Frontal cortex (tissue), 4 donors: ENCODE measurements at places on chromosomes 7 and 10. TPM values are rescaled to one million over a fixed set of nuclear protein-coding genes. Genes with fewer than 3 reads are reported as not detected.

- no peak for DNase-seq
Observed at GRCh38 chr7:16850614-16851466, 30.9 kb downstream of the AGR3 start.

DNA sequence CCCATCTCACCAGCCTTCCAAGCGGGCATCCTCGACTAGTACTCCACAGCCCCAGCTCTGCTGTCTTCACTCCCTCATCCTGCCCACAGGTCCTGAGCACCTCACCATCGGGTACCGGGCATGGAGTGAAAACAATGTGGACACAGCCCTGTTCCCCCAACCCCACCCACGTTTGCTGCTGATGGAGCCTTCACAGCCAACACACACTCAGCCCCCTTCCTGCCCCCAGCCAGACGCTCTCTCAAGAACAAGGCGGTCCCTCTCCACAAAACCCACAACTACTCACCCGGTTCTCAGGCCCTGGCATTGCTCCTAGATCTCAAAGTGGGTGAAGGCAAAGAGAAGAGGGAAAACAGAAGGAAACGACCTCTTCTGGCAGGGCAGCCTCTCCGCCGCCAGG is 56.1 kb downstream of the SLIT1 start:
- DNase-seq, result no peak

DNA sequence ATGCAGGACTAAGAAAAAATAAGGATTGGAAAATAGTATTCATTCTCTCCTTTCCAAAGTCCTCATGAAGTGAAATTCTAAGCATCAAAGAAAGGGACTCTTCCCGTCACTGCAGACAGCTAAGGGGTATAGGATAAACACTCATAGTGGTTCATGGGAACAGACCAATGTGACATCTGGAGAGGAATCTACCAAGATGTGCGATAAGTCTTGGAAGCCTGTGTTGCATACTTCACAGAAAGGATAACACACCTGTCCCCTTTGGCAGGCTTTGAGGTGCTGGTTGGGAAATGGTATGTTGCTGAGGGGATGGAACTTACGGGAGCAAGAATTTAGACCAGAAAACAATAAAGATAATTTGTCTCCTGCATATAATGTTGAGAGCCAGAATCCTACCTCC is 248.1 kb downstream of the ARHGAP21 start:
- no peak for DNase-seq

The ASAH2 gene
- 2.9 TPM for total RNA-seq

GRCh38 chr10:87093632-87094372 is 841 bp downstream of the GLUD1 start:
- DNase-seq, result peak; percentile 20

DNA sequence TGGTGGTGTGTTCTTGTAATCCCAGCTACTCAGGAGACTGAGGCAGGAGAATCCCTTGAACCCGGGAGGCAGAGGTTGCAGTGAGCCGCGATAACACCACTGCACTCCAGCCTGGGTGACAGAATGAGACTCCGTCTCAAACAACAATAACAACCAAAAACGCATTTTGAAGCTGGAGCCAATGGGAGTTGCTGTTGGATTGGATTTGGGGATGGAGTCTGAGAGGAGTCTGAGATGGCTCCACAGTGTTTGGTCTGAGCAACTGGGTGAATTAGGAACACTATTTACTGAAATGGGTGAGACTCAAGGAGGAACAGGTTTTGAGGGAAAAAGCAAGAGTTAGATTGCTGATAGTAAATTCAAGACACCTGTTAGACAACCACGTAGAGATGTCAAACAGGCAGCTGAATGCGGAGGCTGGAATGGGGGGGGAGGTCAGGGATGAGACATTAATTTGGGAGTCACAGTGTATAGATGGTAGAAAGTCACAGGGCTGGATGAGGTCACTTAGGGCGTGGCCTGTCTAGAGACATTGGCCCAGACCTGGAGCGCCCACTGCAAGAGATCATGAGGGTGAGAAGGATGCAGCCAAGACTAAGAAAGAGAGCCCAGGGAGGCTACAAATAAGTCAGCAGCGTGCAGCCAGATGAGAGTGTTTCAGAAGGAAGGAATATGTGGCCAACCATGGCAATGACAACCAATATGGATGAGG is 56.4 kb downstream of the CYCS start:
- no peak for DNase-seq

GRCh38 chr7:151630851-151631569 is 111.3 kb upstream of the RHEB start:
- DNase-seq, result no peak

The SEMA3A gene
- total RNA-seq, result 33.0 TPM

DNA sequence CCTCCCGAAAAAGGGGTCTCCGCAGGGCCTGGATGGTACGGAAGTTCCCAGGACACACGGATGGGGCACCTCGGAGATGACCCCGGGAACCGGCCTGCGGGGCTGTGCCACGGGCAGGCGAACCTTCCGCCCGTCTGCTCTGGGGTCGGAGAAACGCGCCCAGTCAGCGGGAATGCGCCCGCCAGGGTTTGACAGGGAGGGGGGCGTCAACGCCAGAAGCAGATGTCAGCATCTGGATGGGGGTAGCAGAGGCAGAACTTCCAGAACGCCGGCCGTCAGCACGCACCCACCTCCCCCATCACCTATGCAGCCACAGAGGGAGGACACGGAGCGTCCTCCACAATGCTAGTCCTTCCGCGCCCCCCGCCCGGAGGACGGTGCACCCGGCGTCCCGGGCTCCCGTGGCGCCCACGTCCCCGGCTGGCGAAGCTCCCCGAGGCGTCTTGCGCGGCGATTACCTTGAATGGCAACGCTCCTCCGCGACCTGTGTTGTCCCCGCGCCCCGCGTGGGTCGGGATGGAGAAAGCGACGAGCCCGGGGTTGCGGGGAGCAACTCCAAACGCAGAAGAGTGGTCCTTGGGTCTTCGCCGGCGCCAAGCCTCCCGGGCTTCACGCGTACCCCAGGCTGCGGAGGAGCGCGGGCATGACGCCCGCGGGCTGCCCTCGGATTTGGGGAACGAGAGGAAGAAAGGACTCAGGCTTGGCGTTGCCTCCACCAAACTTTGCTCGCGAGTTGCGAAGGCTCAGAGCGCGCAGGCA is 561 bp downstream of the FGFR2 start:
- DNase-seq, result no peak

DNA sequence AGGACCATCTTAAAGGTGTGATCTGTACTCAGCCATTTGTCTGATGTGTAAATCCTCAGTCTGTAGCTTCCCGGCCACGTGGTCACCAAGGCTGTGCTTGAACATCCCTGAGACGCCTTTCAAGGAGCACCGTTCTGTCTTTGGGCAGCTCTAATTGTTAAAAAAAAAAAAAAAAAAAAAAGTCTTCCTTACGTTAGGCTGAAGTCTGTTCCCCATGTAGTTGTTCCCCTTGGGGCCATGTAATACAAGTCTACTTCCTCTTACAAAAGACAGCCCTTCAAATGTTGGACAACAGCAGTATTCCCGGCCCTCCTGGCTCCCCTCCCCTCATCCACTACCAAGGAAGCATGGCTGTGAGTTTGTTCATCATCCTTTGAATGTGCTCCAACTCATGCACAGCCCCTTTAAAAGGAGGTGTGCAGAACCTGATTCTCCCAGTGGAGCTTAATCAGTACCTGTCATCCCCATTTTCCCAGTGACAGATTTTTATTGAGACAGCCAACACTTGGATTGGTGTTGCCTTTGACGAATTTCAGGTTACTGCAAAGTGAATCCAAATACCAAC is 392.2 kb upstream of the GALNT17 start:
- DNase-seq, result no peak

GRCh38 chr10:69073026-69073425 is 14.9 kb upstream of the SRGN start:
- no peak for DNase-seq

The TRIL gene
- 17.5 TPM for total RNA-seq

The SPRN gene
- total RNA-seq, result 6.1 TPM

The GRB10 gene
- 48.5 TPM for total RNA-seq

DNA sequence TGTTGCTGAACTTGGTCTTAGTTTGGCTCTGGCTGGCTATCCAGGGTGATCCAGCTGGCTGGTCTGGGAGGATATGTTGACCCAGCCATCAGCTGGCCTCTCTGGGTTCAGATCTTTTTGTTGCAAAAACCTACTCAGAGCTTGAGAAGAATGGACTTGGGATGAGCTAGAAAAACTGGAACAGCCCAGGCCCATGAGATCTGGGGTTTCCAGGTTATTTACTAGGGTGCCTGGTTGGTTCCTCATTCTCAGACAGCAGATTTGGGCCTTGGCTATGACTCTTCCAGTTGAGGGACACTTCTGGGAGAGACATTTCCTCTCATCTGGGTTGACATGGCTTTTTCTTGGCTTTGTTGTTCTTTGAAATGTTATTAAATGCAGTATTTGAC is 116.6 kb downstream of the ADCY1 start:
- no peak for DNase-seq

DNA sequence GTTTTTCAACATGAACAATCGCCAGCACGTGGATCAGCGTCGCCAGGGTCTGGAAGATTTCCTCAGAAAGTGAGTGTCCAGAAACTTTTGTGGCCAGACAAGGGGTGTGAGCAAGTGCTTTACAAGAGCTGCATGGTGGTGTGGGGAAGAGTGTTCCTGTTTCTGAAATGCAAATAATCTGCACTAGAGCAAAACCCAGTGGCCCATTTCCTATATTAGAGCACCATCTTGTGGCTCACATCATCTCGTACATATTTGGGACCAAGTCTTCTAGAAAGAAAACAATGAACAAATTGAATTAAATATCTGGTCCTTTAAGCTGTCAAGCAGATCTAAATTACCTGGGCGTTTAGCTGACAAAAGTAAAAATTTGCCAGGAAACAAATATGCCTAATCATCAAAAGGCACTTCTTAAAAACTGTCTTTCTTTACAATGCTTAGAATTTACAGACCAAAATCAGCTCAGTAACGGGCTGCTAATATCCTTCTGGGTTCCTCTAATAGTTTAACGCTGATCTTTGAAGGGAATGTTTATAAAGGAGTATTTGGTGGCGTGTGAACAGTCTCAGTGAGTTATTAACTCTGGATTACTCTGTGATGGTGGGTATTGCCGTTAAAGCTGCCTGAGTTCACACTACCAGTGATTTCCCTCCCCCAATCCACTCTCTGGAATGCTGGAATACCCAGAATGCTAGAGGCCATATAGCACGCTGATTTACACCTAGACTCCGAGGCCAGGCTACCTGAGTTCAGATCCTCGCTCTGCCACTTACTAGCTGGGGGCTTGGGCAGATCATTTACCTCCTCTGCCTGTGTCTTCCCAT is 73.6 kb downstream of the SNX10 start:
- no peak for DNase-seq

The CCL24 gene
- not detected for total RNA-seq

DNA sequence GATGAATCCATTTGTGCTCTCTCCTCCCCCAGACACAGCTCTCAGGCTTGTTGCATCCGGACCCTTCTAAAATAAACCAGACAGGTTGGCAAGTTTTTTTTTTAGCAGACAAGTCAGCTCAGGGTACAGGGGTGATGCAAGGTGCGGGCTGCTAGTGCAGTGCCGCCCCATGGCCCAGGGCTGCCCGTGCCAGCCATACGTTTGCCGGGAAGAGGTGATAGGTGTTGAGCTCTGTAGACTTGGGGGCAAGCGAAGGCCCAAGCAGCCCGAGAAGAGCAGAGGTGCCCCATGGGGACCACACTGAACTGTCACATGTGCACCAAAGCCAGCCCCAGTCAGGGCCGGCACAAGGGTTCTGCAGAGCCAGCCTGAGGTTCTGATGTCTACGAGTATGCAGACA is 57.1 kb upstream of the PDSS1 start:
- DNase-seq, result no peak

The AKR1C3 gene
- total RNA-seq, result 2.4 TPM

- no peak for DNase-seq
Observed at GRCh38 chr10:56763090-56763489, 402.0 kb upstream of the ZWINT start.

DNA sequence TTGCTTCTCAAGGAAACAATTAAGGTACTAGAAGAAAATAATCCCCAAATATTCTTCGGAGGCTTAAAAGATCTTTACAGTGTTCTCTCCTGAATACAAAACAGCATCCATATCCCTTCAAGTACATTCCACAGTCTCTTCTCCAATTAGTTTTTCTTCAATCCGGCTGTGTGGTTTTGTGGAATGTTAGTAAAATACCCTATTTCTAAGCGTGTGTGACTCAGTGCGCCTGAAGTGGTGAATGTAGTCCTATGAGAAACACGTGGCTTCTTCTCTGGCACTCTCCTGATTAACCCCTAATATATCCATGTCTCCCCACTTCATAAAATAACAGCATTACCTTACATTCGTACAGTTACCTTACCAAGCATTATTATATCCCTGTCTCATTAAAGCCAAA is 570.2 kb downstream of the ARL4A start:
- no peak for DNase-seq

DNA sequence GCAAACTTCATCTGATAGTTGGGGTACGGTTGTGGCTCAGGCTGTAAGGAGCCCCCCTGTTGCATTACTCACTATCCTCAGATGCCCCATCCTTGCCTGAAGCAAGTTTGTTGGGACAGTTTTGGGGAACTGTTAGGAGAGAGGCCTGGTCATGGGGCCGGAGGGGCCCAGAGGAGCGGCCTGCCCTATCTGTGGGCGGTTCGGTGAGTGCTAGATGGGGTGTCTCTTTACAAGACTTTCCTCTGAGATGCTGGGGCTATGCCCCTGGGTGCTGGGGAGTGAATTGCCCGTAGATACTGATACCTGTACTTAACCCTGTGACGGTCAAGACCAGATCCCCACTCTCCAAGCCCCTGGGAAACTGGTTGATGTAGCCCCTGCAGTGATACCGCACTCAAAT is 12.4 kb downstream of the CUX1 start:
- DNase-seq, result no peak

The INA gene
- total RNA-seq, result 138 TPM
